T follicular helper cell (primary cell): ENCODE measurements at places on chromosomes 1 and 21.

DNA sequence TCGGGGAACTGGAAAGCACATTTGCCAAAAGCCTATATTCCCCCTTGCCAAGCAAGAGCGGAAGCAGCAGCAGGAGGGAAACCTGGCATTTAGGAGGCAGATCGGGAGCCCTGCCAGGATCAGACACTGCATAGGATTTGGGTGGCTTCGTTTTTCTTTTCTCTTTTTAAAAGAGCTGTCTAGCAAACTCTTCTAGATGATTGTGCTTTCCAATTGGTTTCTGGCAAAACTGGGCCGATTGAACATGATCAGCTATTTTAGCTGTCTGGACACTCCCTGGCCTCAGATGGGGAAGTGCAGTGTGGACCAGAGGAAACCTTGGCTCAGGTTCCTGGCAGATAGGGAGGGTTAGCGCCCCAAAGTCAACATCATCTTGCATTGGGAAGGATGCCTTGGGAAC lies 414.0 kb upstream of the KAZN start:
- no peak for DNase-seq

DNA sequence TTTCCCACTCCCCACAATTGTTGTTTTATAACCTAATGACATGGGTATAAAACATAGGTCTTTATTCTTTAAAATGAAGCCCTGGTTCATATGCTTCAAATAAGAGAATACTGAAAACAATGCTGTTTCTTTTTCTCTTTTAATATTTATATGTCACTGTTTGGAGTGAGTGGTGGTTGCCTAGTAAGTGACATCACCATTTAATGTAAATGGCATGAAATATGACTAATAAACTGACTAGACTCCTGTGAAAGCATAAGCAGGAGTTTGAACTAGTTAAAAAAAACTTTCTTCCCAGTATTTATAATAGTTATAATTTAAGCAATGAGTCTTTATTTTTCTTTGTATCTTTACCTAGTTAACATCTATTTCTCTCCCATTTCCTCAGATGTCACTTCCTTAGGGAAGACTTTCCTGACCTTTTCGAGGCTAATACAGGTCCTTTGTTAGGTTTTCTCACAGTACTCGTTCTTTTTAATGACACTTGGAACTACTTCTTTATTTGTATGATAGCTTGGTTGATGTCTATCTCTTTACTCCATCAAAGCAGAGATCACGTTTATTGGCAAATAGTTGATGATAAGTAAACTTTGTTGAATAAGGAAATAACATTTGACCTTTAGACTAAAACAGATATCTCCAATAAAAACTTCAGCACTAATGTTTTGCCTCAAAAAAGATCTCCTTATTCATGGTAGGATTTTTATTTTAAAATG lies 105.4 kb upstream of the PDC start:
- no peak for DNase-seq

GRCh38 chr1:185500001-185500626 lies 183.1 kb upstream of the IVNS1ABP start:
- DNase-seq: no peak

GRCh38 chr1:27350663-27351540 lies 9.1 kb downstream of the SYTL1 start:
- DNase-seq: no peak

DNA sequence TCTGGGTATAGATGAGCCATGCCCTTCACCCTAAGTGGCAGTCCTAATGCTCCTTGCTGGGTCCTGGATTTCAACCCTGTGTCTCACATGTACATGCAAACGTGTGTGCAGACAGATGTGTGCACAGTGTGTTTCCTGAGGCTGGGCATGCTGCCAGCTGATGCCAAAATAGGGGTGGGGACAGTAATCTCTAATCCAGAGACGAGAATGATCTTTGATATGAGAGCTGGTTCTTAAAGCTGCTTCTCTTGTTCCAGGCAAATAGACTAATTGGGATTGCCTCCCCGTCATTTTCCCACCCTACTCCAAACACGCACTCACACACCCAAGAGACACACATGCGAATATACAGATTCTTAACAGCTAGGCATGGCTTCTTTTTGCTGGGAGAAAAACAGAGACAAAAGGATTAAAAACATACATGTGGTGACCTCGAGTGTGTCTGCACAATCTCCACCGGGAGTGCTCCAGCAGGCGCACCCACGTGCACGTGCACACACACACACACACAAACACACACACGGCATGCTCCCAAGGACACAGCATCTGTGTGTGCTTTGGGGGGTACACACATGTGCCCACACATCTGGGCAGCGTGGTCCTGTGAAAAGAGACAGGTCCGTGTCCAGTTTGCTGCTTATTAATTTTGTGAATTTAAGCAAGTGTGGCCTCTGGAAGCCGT lies 102.1 kb upstream of the ZBTB40 start:
- DNase-seq: no peak

- DNase-seq: no peak
Observed at GRCh38 chr1:219548386-219548785, 64.5 kb downstream of the ZC3H11B start.

- no peak for DNase-seq
Observed at GRCh38 chr1:201552941-201553351, 14.0 kb downstream of the NAV1 start.

DNA sequence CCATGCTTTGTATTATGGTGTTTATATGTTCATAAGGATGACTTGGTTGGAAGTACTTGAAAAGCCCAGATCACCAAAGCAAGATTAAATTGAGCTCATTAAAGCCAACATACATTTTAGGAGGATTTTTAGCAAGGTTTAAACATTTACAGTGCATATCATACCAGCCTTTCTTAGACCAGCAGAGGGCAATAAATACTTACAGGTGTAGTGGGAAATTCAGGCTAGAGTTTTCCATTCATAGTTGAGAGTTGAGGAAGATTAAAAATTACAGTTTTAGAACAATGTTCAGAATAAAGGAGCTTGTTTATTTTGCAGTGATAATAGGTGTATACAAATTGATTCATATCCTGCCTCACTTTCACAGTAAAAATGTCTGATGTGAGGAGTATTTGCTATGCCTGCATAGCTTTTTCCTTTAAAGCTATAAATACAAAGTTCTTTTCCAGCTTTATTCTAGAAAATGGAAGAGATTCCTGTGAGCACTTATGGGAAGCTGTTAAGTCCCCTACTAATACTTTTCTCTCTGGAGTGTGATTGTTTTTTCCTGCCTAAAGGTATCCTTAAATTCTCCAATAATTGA lies 35.3 kb downstream of the DTL start:
- no peak for DNase-seq

DNA sequence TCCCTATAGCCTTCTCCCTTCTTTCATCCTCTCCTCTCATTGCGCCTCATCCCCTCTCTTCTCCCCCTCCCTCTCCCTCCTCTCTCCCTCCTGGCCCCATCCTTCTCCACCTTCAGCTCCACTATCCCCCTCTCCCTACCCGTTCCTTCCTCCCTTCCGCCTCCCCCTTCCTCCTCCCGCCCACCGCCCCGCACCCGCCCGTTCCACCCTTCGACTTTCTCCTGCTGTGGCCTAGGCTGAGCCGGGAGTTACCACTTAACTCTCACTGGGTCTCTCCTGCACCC lies 1.6 kb downstream of the NPR1 start:
- DNase-seq: no peak
